ENCODE measurements at places on chromosomes 13 and 19.

DNA sequence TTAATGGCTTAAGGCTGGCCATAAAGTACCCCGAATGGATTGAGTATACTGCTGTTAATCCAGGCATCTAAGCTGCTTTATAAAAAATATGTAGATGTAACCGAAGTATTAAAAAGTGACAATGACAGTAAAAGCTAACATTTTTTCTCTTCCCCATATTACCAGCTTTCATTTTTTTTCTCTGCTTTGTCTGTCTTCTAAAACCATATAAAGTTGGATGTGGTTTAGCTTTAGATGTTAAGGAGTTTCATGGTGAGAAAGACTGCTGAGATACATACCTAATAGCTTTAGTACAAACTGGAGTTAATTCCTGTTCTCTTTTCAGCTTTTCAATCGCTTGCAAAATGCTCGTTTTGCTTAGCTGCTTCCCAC lies 838 bp downstream of the AKAP11 start:
- no peak for ATAC-seq

DNA sequence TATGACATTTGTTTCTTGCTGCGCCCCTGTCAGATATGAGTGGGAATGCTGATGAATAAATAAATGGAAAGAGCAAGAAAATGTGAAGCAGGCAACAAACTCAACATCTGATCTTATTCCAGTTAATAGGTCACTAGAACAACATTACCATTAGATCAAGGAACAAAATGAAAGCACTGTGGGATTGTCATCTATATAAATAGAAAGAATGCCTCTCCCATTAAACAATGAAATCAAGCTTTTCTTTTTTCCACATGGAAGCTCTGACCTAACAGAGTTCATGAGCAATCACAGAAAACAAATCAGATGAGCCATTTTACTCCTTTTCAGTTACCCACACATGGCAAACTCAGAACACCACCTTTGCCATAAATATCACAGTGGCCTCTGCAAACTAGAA lies 354.8 kb downstream of the SUCLA2 start:
- ATAC-seq = no peak

- no peak for ATAC-seq
Observed at GRCh38 chr13:48738311-48738710, 84.6 kb downstream of the CYSLTR2 start.

DNA sequence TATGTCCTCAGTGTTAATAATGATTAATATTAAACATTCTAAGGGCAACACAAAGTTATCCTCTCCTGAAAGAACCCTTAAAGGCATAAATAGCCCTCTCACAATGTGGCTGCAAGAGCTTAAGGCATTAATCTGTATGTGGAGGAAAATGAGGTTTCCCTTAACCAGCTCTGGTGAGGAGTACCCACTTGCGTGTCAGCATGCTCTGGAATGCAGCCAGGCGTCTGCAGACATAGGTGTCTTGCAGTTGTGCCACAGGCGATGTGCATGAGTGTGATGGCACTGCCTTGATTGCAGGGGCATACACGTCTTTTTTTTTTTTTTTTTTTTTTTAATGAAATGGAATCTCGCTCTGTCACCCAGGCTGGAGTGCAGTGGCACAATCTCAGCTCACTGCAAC lies 91.9 kb downstream of the RAB20 start:
- no peak for ATAC-seq

DNA sequence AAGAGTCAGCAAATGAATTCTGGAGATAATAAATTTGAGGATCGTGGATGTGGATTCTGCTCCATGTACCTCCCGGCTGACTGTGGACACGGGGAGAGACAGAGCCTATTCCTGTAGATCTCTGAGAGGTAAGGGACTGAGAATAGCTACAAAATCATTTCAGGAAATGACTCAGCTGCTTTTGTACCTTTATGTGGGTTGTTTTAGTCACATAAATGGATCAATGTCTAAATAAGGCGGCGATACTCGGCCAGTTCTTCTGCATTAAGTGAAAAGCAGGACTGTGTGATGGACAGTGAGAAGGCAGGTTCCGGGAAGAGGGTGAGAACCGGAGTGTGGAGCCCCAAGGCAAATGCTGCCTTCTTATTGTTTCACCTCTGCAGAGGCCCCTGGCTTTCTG lies 128.1 kb downstream of the EFNB2 start:
- ATAC-seq = peak; percentile 9

DNA sequence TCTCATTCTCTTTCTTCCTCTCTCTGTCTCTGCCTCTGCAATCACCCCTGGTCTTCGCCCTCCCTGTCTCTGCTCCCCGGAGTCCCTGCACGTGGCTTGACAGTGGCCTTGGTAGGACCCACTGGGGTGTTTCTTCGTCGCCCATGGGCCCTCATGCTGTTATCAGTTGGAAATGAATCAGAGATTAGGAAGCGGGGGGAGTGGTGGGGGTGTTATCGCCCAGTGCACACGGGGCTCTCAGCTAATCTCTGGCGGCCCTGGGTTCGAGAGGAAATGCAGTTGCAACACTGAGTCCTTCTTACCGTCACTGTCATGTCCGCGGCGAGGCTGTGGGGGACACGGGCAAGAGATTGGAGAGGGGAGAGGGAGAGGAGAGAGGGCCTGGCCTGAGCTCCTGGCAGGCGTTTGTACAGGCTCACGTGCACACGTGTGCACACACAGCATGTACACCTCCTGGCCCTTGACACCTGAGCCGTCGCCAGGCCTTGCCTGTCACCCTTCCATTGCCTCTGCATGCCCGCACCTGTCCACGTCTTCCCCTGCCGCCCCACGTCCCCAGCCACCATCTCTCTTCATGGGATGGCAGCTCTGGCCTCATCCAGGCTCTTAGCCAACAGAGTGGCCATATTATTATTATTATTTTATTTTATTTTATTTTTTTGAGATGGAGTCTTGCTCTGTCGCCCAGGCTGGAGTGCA lies 37.8 kb upstream of the SLC7A10 start:
- no peak for ATAC-seq

DNA sequence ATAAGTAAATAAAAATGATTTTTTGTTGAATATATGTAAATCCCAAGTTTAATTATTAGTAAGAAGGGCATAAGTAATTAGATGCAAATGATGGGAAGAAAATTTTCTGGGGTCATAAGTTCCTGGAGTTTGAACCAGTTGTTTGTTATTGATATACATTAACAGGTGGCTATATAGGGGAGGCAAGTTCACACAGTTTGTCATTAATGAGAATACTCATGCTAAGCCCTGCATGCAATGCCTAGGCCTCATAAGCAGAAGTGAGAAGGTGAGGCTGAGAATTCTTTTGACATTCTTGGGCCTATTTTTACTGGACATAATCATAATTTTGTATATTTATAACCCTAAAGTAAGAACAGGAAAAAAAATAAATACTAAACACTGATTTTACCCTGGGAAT lies 1210.7 kb upstream of the PCDH9 start:
- ATAC-seq = no peak

Data from activated CD4-positive, CD25-positive, alpha-beta regulatory T cell treated with anti-CD3 and anti-CD28 coated beads, Interleukin-2, amount 50 U/mL, for 24 hours (primary cell).